ENCODE measurements at places on chromosomes 2 and 18.

DNA sequence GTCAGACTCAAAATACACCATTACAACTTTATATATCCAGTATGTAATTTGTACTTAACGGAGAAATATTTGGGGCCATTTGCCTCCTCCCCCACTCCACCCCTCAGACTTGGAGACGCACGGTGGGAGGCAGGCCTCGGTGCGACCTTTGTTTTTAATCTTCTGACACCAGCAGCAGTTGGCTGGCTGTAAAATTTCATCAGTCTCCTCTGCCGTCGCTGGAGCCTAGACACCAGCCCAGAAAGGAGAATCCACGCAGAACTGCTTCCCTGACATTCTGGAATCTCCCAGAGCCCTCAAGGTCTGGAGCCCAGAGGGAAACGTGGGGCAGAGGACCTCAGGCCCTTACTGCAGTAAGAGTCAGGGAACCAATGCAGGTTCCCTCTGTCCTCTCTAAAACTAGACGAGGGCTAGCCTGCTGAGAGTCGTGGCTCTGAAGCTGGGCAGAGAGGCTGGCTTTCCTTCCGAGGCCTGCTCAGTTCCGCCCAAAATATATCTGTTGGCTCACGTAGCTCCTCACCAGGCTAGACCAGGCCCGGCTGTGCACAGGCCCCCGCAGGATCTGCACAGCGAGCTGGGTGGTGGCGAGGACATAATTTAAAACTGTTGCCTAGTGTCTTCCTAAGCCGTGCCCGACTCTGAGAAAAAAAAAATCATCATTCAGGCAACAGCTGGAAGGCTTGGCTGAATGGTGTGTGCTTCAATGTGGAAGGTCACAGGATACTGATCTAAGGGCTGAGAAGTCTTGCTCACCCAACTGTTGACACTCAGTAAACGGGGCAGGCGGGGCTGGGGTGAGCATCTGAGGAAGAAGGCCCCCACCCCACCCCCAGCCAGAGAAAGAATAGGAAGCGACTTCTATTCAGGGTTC lies 40.4 kb downstream of the EN1 start:
- DNase-seq, result no peak

DNA sequence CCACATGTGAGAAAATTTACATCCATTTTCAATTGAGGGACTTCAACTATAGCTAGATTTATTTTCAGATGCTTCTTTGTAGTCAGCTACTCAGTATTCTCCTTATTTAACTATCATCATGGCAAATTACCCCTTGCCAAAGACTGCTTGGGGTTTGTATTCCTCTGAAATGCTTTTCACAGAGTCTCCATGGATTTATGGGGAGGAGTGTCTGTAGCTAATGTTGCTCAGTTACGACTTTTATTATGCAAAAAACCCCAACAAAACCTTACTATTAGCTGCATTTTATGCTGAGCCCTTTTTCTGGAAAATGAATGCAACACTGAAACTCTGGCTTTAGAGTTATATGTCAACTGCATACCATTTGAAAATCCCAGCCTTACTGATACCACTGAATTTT lies 78.6 kb downstream of the RFTN2 start:
- no peak for DNase-seq

DNA sequence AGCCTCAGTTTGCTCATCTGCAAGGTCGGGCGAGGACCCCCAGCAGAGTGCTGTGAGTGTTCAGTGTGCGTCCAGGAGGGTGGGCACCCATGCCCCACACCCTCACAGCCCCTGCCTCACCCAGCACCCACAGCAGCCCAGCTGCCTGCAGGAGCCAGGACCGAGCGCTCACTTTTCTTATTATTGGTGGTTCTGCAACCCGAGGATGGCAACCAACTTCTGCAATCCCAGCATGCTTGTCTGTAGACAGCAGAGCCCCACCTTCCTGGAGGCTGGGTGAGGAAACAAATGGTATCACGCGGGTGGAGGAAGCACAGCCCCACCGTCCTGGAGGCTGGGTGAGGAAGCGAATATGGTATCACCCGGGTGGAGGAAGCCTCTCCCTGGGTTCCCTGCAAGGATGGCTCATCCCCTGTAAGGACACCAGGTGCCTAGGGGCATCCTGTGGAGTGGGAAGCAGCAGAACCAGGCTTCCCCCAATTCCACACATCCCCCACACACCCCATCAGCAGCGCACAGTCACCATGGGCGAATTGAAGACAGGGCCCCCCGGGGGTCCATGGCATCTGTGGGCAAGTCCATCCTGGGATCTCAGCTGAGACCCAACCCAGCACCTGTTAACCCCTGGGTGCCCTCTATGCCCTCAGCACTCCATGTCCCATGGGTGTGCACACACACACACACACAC lies 220.5 kb upstream of the RAB6C start:
- DNase-seq, result no peak

GRCh38 chr2:133837441-133838094 lies 269.3 kb upstream of the NCKAP5 start:
- DNase-seq, result no peak

DNA sequence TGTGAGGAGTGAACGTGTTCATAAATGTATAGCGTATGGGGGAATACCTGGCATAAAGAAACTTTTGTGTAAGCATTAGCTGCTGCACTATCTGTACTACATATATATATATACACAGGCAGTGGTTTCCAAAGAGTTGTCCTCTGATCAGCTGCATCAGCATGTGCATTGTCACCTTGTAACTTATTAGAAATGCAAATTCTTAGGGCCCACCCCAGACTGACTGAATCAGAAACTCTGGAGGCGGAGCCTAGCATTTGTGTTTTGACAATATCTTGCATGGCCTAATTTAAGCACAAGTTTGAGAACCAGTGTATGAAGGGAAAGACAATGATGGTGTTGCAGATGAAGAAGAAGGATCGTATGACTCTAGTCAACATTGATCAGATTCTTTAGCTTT lies 299.5 kb downstream of the CCDC102B start:
- no peak for DNase-seq

Measured in NCI-H1092 (cell line).